ENCODE measurements at places on chromosomes 11 and 22.
A peak's percentile ranks its signal among the peaks of the same experiment; 100 is the strongest.

GRCh38 chr11:2566223-2567025 is 121.6 kb downstream of the KCNQ1 start:
- DNase-seq = no peak

DNA sequence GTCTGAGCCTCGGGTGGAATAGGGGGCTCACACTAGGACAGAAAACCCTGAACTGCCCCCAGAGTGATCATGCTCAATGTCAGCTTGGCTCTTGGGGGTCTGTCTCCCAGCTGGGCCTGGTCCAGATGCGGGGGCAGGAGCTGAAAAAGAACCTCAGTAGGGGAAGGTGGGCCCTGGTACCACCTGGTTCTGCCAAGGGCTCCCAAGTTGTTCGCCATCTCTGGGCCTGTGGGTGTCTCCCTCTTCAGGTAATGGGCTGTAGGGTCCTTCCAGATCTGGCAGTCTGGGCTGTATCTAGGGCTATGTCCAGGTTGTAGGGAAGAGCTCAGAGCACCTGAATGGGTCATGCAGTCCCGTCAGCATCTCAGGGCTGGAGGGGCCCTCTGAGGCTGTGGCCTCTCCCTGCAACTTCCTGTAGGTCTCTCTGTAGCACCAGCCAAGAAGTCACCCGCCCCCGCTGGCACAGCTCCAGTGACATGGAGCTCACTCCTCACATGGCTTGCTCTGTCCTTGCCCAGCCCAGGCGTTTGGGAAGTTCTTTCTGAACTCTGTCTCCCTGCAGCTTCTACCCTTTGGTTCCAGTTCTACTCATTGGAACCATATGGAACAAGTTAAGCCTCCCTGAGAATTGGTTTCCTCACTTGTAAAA is 33.0 kb upstream of the SOX10 start:
- DNase-seq = no peak

- no peak for DNase-seq
These were observed 3.5 kb upstream of the TSPO start for GRCh38 chr22:43147821-43148220.

DNA sequence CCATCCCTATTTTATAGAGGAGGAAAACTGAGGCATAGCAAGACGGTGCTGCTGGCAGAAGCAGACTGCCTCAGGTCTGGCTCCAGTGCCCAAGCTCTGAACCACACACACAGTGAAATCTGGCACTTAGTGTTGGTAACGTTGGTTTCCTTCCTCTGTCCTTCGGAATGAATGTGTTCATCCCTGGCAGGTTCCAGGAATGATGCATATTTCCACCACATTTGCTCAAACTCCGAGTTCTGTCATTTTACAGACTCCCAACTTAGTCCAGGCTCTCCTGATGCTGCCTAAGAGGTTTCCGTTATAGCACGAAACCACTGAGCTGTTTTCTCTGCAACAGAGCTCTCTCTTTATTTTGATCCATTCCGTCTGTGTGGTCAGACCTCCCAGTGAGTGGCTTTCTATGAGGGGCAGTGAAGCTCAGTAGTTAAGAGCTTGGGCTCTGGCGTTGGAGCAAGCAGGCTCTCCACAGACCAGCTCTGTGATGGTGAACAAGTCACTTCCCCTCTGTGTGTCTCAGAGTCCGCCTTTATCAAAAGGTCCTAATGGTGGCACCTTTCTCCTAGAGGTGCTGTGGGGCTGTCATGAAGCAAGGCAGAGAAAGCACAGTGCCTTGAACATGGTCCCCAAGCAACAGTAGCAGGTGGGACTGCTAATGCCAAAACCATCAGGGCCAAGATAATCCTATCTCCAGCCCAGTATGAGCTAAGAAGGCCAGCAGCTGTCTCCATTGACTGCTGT is 200.3 kb downstream of the MYO18B start:
- DNase-seq = no peak

- no peak for DNase-seq
These were observed 8.1 kb upstream of the NEU3 start for GRCh38 chr11:74980634-74981033.

DNA sequence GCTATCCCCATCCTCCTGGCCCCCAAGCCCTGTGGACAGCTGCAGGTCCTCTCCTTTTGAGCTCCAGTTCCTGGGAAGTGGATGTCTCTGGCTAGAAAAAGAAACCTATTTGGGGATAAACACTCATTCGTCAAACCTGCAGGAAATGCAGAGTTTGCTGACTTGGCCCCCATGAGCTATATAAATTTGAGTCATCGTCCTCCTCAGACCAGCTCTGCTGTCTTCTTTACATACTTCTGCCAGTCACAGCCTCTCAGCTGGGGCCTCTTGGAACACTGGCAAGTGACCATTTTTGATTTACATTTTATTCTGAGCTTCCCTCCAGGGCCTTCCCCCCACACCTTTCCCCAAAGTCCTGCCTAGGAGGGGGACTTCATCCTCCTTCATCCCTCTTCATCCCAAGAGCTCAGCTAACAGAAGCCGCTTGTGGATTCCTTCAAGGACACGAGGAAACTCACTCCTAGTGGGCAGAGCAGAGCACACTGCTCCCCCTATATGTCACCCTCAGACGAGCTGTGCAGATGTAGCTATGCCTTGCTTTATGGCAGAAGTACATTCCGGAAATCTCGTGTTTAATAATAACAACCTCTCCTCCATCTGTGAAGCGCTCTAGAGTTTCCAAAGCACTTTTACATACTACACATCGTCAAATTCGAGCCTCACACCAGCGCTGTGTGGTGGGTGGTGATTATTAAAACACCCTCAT is 131.8 kb downstream of the FEZ1 start:
- no peak for DNase-seq

- DNase-seq = no peak
These were observed 2.6 kb downstream of the GDPD5 start for GRCh38 chr11:75523189-75523588.

DNA sequence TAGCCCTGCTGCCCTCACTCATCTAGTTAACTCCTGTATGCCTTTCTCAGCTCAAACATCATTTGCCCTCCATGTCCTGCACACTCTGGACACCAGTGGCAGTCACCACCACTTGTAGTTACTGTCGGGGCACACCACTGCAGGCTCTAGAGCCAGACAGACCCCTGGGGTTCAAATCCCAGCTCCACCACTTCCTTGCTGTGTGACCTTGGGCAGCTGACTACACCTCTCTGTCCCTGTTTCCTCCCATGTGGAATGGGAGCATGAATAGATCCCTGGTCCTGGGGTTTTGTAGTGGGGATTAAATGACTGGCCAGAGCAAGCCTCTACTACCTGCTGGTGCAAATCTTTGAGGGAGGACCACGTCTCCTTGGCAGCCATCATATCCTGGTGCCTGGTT is 7.8 kb upstream of the IFT27 start:
- no peak for DNase-seq

DNA sequence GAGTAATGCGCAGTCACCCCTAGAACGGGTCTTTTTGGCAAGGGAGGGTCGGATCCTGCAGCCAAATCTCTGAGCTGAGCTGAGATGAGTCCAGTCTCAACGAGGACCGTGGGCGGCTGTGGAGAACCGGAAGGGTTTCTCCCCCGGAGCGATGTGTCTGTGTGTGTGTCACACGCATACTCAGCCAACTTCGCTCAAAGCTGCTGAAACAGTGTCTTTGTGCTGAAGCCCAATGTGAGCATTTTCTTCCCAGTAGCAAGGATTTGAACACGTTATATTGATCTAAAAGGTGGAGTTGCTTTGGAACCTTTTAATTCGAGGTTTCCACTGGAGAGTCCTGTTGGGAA is 1.4 kb upstream of the CELSR1 start:
- peak; percentile 35 for DNase-seq

DNA sequence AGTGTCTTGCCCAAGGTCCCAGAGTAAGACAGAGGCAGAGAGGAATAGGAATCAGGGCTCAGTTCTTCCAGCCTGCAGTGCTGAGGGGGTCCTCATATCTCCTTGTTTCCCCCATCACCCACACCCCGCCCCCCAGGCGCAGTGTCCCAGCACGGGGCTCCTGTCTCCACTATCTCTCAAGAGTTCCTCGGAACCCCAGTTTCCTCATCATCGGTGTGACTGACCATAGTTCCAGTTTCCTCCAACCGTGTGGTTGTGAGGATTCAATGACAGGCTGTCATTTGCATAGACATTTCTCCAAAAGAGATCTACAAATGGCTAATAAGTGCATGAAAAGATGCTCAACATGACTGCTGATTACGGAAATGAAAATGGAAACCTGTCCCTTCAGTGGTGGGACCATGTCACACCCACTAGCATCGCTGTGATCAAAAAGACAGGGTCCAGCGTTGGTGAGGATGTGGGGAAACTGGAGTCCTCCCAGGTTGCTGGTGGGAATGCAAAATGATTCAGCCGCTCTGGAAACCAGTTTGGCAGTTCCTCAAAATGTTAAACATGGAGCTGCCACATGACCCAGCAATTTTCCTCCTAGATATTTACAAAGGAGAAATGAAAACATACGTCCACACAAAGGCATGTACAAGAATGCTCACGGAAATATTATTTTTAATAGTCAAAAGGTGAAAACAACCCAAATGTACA is 31.8 kb upstream of the PDGFB start:
- no peak for DNase-seq

DNA sequence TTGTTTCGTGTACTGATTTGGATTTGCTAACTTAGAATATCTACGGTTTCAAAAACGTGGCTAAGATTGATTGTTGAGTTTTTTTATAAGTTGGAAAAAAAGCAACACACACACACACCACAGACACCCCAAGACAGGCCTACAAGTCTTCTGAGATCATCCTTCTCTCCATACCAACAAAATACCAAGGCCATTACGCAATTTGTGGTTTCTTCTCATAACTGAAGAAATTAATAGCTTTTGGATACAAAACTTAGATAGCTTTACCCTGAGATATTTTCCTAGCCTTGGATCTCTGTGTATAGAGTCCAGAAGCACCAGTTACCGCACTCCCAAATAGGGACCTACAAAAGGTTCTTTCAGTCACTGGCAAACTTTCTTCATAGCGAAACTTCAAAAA is 113.6 kb downstream of the SIK3 start:
- no peak for DNase-seq

DNA sequence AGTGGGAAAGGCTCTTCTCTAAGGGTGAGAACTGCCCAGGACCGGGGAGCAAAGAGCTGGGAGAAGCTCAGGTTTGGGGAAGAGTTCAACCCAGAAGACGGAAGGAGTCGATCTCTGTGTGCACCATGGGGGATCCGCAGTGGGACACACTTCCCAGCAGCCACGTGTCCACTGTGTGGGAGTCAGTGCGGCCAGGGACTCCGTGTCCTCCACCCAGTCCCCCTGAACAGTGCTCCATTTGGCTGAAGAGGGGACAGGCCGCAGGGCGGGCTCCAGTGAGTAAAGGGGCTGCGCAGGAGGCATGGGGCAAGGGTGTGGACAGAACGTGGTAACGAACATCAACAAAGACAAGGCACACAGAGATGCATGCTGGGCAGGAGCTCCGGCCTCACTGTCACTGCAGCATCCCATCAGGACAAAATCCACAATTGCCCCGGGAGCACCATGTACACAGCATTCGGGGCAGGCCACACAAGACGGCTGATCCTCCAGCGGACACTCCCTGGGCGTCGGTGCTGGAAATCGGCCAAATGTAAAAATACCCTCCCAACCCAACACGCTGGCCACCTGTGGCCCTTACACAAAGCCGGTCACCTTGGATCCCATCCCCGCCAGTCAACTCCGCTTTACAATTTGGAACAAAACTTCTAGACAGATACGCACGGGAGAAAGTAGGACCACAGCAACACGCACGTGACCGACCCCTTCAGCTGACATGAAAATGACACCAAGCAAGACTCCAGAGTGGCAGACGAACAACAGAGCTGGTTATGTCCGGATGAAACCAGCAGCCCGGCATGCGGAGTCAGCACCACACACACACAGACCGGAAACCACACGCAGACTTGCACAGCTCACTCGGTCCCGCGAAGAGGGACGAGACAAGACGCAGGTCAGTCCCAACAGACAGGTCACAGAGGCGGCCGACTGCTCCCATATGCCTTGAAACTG is 366.8 kb downstream of the SHANK2 start:
- DNase-seq = no peak

DNA sequence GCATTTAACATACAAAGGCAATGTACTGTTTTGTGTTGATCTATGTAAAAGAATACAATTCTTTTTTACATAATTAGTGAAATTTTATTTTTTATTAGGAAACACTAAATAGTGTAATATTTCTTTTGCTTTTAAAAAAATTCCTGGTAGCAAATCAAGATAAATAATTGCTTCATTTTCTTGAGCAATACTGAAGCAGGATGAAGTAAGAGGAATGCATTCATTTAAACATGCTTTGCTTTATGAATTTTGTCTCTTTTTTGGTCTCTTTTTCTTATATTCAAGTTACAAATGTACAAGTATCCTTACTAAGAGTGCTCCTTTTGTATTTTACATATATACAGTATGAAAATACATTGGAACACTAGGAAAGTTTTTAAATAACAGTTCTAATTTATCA is 144.4 kb upstream of the TEAD1 start:
- DNase-seq = no peak

DNA sequence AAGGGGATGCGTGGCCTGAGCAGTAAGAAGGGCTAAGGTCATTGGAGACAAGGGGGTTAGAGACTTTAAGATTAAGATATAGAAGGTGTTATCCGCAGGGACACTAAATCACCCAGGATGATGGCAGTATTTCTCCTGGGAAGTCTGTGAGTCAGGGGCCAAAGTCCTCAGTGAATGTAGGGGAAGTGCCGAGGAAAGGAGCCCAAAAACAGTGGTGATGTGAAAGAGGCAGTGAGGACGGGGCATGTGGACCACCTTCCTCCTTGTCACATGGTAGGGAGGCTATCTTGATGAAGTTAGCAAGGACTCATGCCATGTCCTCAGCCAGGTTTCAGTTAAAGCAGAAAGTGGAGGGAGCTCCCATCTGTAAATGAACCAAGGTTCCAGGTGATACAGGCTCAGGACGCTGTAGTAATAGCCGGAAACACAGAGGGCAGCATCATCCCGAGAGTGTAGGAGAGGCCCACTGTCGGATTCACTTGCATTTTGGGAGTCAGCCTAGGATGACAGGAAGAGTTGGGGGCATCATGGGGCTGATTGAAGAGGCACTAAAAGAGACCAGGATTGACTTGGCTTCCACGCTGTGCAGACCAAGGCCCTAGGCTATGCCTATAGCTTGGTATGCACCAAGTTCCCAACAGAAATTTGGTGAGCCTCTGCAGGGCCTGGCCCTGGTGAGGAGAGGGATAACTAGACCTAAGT is 33.5 kb downstream of the WEE1 start:
- DNase-seq = no peak

GRCh38 chr22:20146777-20147176 is 4.1 kb downstream of the CCDC188 start:
- DNase-seq = no peak

DNA sequence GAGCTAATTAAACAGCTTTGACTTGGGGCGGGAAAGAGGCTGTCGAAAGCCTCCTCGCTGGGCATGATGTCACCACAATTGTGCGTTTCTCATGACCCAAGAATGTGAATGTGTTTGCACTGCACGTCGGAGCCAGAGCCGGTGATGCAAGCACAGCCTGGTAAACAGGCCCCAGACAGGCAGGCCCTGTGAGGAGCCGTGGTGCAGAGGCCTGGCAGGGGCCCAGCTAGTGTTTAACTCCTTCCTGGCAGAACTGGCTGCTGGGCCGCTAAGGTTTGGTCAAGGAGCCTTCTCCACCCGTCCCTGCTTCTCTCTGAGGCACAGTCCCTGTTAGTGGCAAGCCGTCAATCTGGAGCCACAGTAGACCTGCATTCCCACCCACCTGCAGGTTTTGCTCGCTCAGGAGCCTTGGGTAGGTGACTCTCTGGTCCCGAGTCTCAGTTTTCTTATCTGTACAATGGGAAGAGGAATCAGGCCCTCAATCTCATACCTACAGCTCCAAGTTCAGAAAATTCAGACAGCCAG is 25.4 kb upstream of the SMTN start:
- DNase-seq = no peak
